Muscle of arm (tissue), 14 donors: ENCODE measurements at places on chromosomes 11 and 22. TPM values are rescaled to one million over a fixed set of nuclear protein-coding genes. Genes with fewer than 3 reads are reported as not detected.

The PRR33 gene
- polyA plus RNA-seq = not detected

The THYN1 gene
- polyA plus RNA-seq = 34.1 TPM

- DNase-seq = no peak
Measured at GRCh38 chr22:20244691-20245576, 23.2 kb downstream of the RTN4R start.

DNA sequence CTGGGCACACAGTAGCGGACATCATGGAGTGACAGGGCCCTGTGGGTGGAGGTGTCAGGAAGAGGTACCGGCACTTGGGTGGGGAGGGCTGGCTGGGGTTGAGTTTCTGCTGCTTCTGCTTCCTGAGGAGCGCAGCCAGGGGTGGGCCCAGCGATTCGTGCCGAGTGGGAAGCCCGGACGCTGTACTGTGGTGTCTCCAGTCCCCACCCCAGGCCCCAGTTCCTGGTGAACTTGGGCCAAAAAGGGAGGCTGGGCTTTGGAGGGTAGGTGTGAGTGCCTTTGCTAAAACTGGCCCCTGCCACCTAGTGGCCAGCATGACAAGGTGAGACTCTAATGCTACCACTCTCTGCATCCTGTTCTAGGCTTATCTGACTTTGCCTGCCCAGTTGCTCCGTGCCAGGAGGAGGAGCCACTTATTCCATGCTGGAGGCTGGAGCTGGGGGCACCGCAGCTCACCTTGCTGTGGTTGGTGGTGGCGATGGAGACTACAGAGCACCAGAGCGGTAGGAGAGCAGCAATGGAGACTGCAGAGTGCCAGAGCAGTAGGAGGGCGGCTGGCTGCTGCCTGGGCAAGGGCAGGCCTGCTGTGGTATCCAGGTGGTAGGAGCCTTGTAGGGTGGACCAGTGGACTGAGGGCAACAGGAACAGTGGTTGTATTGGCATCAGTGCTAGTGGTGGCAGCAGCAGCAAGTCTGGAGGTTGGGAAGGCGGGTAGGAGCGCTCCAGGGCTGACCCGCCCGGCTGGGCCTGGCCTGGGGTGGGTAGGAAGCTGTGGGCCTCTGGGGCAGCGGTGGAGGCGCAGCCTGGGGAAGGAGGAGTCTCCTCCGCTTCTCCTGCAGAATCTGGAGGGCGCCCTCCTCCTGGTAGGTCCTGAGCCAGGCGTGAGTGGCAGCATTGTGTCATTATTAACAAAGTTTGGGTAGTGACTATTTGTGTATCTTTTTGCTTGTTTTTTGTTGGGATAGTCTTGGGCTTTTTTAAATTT, 2.2 kb upstream of the RFPL2 start:
- DNase-seq = no peak

DNA sequence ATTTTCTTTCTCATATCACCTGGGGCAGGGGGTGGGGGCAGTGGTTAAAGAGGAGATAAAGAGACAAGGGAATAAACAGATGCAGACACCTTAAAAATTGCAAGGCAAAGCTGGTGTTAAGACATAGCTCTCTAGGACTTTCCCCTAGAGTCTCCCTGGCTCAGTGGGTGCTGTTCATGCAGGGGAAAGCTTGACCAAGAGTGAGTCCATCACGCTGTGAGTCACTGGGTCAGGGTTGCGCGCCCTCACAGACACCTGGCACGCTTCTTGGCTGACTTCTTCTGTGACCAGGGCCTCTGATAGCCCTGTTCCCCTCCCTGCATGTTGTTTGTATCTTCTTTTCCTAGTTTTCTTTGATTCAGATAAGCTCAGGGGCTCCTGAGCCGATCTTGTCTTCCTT, 31.9 kb downstream of the COMMD9 start:
- DNase-seq = no peak

The FOLR2 gene
- 24.6 TPM for polyA plus RNA-seq

The MRGPRE gene
- polyA plus RNA-seq = not detected

GRCh38 chr22:46580940-46581537, 39.1 kb upstream of the GRAMD4 start:
- DNase-seq = no peak

The LYVE1 gene
- 85.3 TPM for polyA plus RNA-seq

The LDHAL6A gene
- 0.54 TPM for polyA plus RNA-seq

- DNase-seq = no peak
Measured at GRCh38 chr22:33666961-33667619, 253.2 kb downstream of the LARGE1 start.

The TMEM45B gene
- polyA plus RNA-seq = 0.36 TPM

GRCh38 chr11:125086633-125087296, 23.7 kb downstream of the SLC37A2 start:
- DNase-seq = no peak

The SPA17 gene
- polyA plus RNA-seq = not detected

The SCGB2A2 gene
- not detected for polyA plus RNA-seq

GRCh38 chr22:48628891-48629543, 1198.7 kb downstream of the BRD1 start:
- no peak for DNase-seq

GRCh38 chr11:24064309-24064903, 432.4 kb upstream of the LUZP2 start:
- DNase-seq = no peak

The IRF7 gene
- 15.3 TPM for polyA plus RNA-seq

GRCh38 chr22:23874871-23875270, 17.2 kb downstream of the SLC2A11 start:
- no peak for DNase-seq

GRCh38 chr11:96213500-96213899, 129.5 kb downstream of the MAML2 start:
- DNase-seq = no peak

The ASCL2 gene
- polyA plus RNA-seq = 0.22 TPM

The ZFPL1 gene
- not detected for polyA plus RNA-seq

GRCh38 chr11:130223291-130223971, 63.8 kb downstream of the ST14 start:
- DNase-seq = no peak

- DNase-seq = no peak
Measured at GRCh38 chr11:61885784-61886580, 5.4 kb downstream of the FADS3 start.

The SLC25A45 gene
- 13.5 TPM for polyA plus RNA-seq

The PATE4 gene
- polyA plus RNA-seq = not detected

DNA sequence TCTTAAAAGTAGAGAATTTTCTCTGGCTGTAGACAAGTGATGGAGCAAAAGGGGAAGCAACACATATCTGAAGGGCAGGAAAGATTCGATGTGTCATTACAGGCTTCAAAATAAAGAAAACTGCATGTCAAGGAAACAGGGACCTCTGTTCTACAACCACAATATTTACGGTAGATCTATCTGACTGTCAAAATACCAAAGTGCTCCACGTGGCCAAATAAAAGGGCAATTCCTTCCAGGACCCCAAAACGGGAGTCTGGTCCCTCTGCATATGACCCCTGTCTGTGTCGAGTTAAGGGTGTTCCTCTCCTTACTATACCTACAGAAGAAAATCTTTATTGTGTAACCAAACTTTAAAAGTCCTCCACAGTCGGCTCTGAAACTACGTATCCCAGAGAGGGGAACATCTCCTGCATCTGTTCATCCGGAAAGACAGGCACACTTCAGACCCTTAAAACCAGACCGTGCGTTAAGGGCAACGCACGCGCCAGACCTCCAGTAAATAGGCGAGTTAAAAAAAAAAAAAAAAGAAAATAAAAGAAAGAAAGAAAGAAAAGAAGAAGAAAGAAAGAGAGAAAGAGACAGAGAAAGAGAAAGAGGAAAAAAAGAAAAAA, 756 bp downstream of the CLNS1A start:
- no peak for DNase-seq

- no peak for DNase-seq
Measured at GRCh38 chr22:49499433-49500075, 328.1 kb downstream of the BRD1 start.
